NK-92 treated with Interleukin-12 subunit alpha and Interleukin-12 subunit beta, amount 100 ng/mL, for 24 hours (cell line): ENCODE measurements at places on chromosomes 11 and 22.

DNA sequence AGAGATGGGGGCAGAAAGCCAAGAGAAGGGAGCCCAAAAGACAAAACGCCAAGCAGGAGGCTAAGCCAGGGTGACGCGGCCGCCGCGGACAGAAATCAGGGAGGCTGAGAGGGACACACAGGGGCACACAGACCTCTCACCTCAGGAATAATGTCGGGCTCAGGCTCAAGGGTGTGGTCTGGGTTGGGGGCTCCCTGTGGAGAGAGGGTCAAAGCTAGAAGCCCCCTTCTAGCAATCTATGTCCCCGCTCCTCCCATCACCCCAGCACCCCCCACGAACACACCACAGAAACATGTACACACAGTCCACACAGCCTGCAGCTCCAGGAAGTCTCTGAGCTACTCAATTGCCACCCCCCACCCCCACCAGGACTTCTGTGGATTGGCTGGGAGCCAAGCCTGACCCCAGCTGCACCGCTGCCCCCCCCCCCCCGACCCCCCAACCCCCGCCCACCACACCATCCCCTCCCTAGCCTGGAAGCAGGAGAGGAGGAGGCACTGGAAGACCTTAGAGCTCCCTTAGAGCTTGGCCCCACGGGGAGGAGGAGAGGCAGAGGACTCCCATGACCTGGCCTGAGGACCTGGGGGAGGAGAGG, 6.9 kb downstream of the BCL9L start:
- DNase-seq, result no peak

GRCh38 chr11:89125298-89125697, 52.4 kb upstream of the TYR start:
- DNase-seq, result no peak

DNA sequence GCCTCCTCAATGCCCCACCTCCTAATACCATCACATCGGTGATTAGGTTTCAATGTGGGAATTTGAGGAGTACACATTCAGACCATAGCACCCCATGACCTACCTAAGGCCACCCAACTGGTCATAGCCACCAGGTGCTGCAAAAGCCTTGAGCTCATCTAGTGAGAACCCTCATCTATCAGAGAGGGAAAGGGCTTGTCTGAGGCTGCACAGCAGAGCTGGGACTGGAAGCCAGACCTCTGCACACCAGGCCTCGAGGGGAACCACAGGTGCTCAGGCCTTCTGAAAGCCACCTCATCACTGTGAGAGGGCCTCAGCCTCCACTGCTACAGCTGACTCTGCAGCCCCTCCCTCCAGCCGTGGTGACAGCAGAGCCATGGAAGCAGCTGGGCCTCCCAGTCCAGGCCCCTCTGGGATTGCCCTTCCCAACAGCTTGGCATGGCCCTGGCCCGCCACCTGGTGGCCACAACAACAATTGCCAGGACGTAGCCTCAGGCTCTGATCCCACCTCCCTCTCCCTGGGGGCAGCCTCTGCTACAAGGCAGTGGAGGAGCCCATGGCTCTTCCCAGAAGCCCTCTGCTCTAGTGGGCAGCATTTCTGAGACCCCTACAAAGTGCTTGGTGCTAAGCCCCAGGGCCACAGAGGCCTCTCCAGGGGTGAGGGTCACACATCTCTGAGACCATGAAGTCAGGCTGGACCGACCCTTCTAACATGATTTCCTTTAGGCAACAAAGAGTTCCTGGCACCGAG, 41.0 kb upstream of the PRDM11 start:
- DNase-seq, result peak; percentile 50

GRCh38 chr22:17910561-17911311, 113.6 kb downstream of the MICAL3 start:
- no peak for DNase-seq

GRCh38 chr22:24976442-24977218, 24.1 kb downstream of the KIAA1671 start:
- DNase-seq, result no peak

DNA sequence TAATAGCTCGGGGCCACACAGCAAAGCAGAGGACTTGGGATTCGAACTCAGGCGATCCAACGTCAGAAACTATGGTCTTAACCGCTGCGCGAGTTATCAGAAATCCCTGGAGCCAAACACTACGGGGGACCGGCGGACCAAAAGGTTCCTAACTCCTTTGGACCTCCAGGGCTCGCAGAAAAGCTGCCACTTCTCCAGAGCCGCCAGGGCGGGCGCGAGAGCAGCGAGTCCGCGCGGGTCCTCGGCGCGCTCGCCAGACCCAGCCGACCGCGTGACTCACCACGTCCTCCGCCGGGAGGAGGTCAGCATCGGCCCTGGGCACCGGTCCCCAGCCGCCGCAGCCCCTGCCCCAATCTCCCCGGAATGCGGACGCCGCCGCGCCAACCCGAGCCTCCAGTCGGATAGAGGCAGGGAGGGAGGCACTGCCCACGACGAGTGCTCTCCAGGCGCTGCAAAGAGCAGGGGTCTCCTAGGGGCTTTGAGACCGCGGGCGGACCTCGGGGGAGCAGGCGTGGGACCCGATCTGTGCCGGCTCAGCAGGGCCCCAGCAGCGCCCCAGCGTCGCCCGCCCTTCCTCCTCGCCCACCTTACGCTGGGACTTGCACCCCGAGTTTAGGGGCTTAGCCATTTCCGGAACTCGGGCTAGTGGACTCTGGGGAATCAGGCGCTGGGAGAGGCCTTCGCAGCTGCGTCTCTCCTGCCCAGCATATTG, 6.2 kb upstream of the ALX4 start:
- no peak for DNase-seq

DNA sequence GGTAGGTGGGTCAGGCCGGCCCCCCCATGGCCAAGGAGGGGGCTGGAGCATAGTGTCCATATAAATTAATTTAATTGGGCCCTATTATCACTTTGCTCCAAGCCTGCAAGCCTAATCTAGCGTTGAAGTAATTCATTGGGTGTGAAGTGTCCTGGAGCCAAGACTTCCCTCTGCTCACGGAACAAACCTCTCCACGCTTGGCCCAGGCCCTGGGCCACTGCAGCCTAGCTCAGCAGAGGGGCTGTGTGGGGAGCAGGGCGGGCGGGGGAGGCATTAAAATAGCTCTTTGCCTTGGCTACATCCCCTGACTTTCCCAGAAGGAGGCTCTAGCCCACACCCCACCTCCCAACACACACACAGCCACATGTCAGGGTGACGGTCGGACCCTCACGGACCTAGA, 73.5 kb downstream of the THAP12 start:
- DNase-seq, result no peak

GRCh38 chr11:862696-863022, 20.0 kb downstream of the TSPAN4 start:
- no peak for DNase-seq

DNA sequence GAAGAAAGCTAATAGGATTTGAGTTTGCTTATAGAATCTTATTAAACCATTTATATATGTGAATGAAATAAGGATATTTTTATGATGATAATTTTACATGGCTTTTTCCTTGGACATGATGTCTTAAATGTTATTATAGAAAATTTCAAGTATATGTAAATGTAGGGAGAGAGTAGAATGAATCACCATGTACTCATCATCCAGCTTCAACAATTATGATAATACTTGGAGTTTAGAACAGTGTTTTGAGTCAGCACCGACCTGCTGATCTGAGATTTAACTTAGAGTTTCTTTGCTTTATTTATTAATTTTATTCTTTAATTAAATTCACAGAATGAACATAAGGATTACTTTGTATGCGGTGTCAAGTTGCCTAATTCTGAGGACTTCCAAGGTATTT, 193.5 kb downstream of the UVRAG start:
- no peak for DNase-seq

GRCh38 chr11:10653261-10653660, 40.3 kb downstream of the IRAG1 start:
- no peak for DNase-seq

DNA sequence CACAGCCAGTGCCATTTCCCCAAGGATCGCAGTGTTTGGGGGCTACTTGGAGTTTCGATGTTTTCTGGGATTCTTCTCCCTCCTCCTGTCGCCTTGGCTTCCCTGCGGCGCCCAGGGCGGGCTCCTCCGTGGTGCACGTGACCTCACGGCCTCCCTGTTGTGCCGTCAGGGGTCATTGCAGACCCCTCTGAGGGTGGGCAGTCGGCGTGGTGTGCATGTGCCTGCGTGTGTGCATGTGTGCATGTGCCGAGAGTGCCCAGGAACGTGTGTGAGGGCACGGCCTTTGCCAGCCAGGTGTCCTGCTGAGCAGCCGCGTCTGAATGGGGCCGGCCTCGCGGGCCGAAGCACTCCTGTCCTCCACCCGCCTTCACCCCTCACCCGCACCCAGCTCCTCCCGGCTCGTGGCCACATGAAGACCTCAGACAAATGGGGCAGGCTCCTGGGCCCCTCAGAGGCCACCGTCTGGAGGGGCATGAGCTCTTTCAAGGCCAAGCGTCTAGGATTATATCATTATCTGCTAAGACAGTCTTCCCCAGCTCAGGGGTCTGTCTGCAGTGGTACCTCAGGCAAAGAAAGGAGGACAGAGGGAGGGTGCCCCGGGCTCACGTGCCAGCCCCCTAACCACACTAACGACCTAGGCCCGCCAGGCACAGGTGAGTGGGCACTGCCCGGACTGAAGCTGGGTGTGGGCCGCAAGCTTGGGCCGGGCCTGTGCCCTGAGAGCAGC, 9.4 kb upstream of the MRPL23 start:
- DNase-seq, result no peak

- no peak for DNase-seq
Observed at GRCh38 chr11:2728663-2729332, 29.0 kb upstream of the KCNQ1OT1 start.

DNA sequence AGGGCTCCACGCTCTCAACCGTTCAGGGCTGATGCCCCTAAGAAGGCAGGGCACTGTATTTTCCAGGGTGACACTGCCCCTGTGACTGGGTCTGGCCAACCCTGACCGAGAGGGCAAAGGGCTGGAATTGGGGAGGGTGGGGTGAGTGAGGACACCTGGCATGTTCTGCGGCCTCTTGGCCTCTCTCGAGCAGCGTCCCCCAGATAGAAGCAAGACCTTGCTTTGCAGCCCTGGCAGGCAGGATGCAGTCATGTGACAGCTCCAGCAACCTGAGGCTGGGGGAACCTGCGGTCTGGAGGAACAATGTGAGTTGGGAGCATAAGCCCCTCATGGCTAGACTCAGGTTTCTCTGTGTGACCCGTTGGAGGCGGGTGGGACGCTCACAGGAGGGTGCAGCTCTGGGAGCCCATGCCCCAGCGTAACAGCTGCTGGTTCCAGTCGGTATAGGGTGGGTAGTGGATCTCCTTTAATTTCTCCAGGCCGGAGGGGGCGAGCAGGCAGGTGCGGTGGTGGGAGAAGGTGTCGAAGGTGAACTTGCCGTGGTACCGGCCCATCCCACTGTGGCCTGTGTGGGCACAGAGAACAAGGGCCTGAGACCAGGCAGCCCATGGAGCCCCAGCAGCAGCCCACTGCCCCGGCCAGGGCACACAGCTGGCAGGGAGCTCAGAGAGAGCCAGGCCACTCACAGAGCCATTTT, 11.4 kb downstream of the ALDH3B2 start:
- no peak for DNase-seq

GRCh38 chr11:112213753-112214152, 12.5 kb upstream of the PTS start:
- DNase-seq, result no peak

DNA sequence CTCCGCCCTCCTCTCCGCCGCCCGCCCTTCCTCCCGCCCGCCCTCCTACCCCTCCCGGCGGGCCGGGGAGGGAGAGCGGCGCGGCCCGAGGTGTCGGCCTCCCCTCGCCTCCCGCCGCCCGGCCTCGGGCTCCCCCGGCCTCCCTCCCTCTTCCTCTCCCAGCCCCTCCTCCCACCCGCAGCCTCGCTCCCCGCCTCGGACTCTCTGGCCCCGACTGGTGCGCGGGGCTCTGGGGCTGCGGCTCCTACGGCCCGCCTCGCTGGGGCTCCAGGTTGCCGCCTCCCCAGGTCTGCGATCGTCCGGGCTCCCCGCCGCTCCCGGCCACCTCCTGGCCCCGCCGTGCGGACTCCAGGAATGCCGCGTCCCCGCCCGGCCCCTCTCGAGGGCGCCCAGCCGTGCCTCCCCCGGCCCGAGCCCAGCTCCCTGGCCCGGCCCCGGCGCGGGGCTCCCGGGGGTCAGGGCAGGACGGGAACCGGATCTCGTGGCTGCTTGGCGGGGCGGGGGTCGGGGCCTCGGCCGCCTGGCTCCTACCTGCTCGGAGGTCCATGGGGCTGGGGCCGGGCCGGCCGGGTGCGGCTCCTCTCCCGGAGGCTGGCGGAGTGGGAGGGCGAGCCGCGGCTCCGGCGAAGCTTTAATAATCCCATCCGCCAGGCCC, at the start of gene CLCF1:
Gene CLCF1, minus strand, starts transcription at position 606 of the 655 bp plus-strand sequence. Its CDS starts 59 bp downstream, at position 547.
- DNase-seq, result no peak

- no peak for DNase-seq
Observed at GRCh38 chr11:68006606-68007166, 2.8 kb upstream of the UNC93B1 start.

- DNase-seq, result no peak
Observed at GRCh38 chr11:124844664-124845079, 20.6 kb upstream of the ROBO3 start.

GRCh38 chr11:9808943-9809342, 145.1 kb downstream of the SWAP70 start:
- no peak for DNase-seq

GRCh38 chr22:29348956-29349355, 33.5 kb upstream of the RASL10A start:
- no peak for DNase-seq

GRCh38 chr11:120203626-120204025, 7.2 kb upstream of the OAF start:
- DNase-seq, result no peak

DNA sequence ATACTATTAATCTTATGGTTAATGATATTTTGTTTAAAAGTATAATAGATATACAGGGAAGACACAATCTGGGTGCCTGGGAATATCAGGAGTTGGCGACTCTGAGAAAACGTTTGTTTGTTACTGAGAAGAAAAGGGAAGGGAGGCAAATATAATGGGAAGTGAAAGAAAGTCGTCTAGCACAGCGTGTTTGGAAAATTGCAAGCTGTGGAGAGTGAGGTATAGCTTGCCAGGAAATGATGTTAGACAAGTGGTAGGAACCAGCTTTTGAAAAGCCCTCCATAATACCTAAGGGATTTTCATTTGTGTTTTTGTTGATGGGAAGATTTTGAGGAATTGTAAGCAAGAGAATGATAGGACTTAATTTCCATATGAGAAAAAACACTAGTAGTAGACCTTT, 322.2 kb downstream of the LUZP2 start:
- no peak for DNase-seq

GRCh38 chr11:122656073-122656630, 630 bp downstream of the UBASH3B start:
- no peak for DNase-seq

- DNase-seq, result no peak
Observed at GRCh38 chr11:72635309-72635915, 38.8 kb downstream of the PDE2A start.
